ENCODE measurements at places on chromosomes 2 and 18.

GRCh38 chr2:74735009-74735408, 81.0 kb downstream of the SEMA4F start:
- no peak for DNase-seq

DNA sequence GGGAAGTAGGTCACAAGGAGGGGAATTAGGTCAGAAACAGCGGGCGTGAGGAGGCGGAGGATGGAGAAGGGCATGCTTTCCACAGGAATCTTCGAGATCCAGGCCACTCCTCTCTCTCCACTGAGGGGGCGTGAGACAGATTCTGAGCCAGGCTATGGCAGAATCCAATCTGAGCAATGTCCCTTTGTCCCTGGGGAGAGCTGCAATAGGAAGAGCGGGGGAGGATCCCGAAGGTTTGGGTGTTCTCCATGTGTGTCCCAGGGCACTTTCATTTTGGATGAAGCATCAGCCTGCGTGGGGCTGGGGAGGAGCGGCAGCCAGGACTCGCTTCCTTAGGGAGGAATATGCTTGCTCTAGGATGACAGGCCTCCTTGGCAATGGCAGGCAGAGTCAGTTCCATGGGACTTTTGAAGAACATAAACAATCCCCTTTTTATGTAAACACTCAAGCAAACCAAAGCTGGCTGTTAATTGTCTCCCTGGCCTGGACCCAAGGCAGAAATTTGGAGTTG, 84.0 kb downstream of the LIPG start:
- no peak for DNase-seq

- DNase-seq: peak; percentile 63
These were observed 999 bp downstream of the INSIG2 start for GRCh38 chr2:118089139-118089800.

DNA sequence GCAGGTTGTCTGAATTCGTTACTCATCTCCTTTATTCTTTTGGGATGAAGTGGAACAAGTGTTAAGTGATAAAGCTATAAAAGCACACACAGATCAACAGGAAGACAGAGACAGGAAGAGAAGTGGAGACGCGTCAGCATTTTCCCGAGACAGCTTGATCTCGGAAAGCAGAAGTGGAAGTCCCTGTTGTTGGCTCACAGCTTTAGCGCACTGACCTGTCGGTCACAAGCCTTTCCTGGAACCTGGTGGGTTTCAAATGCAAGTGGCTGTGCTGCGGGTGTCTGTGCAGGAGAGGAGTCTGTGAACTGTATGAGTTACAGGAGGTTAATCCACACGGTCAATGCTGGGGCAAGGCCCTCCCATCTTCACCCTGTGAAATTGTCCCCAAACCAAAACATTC, 116.6 kb upstream of the PELI1 start:
- DNase-seq: peak; percentile 87

DNA sequence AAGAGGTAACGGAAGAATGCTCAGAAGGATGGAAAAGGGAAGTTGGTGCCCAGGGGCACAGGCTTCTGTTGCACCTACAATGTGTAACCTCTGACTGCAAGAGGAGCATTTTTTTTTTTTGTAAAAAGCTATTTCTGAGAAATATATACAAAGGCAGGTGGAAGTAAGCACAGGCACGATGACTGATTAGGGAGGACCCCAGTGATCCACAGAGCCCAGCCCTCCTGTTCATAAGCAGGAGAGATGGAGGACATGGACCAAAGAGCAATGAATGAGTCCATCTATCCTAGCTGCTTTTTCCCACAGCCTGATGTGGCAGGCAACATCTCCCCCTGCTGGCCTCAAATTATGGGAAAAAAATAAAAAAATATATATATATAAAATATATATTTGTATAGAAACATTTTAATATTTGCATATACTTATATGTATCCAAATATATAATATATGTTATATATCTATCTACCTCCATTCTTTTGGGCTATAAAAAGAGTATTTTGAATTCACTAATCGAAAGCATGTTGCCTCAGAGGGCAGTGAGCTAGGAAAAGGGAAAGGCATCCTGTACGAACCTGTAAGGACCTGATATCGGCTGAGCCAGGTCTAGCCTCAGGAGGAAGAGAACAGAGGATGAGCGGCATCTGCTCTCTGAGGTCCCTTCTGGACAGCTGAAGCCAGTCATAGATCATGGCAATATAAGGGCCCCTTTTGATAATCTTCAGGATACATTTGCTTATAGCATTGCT, 166.0 kb upstream of the STK17B start:
- DNase-seq: peak; percentile 43

DNA sequence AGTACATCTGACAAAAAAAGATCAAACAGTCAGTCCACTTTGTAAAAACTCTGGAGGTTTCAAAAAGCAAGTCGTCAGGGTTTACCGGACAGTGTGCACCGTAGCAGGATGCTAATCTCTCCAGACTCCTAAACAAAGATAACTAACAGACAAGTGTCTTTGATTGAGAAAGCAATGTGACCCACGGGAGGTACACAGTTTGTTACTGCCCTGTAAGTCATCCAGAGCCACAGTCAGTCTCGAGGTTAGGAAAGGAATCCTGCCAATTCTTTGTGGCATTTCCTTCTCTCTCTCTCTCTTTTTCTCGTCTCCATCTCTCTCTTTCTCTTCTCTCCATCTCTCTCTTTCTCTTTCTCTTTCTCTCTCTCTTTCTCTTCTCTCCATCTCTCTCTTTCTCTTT, 42.8 kb downstream of the LRRTM4 start:
- DNase-seq: no peak

DNA sequence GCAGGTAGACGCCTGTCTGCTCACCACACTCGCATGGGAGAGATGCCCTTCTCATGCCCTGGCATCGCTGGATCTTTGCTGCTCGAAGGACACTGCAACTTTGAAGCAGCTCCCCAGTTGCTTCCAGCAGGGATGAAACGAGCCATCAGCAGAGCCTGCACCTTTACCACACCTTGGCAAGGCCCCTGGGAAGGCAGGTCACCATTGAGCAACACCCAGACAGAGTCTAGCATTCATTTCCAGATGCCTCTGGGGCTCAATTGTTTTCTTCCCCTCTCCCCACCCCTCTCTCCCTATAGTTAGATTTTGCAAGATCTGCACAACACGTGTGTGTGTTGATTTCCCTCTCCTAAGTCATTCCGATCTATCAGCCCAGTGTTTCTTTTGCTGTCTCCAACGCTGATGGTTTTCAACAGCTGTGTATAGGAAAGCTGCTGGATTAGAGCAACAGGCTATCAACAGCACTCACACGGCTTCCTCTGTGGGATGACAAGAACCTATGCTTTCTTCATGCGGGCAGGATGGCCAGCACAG, 25.6 kb upstream of the INHBB start:
- DNase-seq: no peak

DNA sequence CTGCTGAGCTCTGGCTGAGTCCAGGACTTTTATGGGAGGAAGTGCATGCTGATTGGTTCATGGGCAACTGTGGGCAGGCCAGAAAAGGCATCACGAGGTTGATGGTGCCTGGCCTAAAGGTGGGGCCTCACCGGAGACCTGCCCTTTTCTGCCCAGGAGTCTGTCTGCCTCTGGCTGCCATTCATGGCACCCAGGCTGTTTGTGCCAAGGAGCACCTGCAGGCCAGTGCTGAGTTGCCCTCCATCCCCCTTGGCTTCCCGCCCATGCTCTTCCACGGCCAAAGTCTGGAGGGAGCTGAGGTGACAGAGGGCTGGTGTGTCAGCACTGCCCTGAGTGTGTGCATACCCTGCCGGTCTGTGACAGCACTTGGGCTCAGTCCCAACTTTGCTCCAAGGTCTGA, 123.2 kb downstream of the PTH2R start:
- no peak for DNase-seq

- DNase-seq: no peak
These were observed 713.9 kb upstream of the CDH2 start for GRCh38 chr18:28890791-28891190.

DNA sequence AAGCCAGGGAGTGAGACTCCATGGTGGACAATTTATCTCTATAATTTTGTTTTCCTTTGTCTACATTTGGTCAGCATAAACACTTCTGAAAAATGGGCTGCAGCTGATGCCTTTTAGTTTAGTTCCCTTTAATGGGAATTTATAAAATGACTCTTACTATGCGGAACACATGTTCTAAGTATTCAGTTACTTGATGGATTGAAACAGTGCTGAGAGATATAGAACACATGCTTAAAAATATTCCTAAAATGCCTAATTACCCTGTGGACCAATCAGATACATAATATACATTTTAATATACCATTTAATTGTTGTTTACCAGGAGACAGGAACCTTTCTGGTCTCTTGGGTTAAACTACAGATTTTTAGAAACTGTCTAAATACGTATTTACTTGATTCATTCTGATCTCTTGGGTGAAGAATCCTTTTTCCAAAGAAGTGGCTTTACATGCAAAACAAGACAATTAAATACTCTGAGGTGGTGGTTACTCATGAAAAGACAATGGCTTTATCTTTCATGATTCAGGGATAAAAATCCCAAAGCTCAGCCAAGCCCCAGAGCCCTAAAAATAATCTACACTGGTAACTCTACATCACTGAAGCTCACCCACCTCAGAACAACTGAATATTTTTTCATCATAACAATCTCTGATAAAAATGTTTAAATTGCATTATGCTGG, 128.1 kb upstream of the SERTAD2 start:
- no peak for DNase-seq

DNA sequence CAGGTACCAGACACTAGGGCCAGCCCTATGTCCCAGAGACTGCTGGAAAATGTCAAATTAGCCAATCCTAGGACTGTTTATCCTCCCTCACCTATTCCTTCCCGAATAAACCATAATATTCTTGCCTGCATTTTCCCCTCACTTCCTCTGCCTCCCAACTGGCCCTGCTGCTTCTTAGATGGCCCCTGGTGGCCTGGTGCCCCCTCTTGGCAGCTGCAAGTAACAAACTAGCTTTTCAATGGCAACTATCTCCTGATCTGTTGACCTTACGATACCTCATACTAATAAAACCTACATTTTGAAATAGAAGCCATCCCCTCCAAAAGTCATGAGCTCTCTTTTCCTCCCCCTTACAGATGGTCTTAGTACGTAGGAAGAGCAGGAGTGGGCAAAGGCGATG, 132.0 kb downstream of the ALPK2 start:
- peak; percentile 44 for DNase-seq

DNA sequence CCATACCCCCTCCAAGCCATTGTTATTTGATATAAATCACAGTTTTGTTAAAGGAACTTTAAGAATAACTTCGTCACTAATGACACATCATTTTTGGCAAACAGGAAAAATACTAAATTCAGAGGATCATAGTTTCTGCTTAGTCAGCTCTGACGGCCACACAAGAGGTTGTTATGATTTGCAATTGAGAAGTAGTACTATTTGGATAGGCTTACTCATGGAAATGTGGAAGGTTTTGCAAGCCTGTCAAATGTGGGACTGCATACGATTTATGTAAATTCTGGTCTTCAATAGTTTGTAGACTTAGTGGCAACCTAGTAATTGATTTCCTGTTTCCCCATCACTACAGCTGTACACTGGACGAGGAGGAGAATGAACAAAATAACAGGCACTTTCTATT, 108.1 kb downstream of the ARHGEF33 start:
- DNase-seq: no peak

DNA sequence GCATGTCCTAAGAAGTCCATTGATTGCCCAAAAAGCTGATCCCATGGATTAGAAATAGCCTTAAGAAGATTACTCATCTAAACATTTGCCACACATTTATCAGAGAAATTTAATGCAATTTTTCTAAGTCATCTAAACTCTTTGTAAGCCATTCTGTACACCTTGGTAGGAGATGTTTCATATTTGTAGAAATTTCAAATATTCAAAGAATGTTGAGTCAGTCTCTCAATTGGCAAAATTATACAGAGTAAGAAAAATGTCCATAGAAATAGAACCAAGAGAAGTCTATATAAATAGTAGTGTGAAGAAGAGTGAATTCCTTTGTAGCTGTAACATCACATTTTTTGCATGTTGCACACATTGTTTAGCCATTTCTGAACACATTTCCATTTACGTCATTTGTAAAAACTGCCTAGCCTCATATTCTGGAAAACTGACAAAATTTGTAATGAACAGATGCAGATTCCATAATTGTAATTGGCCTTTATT, 128.6 kb downstream of the MSTN start:
- no peak for DNase-seq

GRCh38 chr2:228017784-228018183, 146.4 kb downstream of the DAW1 start:
- DNase-seq: no peak

- DNase-seq: no peak
These were observed 73.6 kb upstream of the IGFBP5 start for GRCh38 chr2:216768908-216769411.

GRCh38 chr2:215765729-215766360, 247.5 kb downstream of the MREG start:
- DNase-seq: no peak

DNA sequence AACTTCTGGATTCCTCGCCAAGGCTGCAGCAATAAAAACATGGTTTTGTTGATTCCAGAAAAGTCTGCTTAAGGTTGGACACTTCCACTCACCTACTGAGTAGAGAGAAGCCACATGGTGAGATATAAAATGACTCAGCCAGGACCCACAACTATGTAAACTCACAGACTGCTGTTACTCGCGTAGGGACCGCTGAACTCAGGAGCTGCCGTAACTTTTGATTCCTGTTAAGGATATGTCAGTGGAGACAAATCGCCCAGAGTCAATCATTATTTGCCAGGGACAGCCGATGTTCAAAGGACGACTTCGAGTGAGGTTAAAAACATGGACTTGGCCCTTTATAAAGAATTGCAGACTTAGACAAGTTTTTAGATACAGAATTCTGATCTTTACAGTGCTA, 25.6 kb downstream of the CYB5A start:
- no peak for DNase-seq

DNA sequence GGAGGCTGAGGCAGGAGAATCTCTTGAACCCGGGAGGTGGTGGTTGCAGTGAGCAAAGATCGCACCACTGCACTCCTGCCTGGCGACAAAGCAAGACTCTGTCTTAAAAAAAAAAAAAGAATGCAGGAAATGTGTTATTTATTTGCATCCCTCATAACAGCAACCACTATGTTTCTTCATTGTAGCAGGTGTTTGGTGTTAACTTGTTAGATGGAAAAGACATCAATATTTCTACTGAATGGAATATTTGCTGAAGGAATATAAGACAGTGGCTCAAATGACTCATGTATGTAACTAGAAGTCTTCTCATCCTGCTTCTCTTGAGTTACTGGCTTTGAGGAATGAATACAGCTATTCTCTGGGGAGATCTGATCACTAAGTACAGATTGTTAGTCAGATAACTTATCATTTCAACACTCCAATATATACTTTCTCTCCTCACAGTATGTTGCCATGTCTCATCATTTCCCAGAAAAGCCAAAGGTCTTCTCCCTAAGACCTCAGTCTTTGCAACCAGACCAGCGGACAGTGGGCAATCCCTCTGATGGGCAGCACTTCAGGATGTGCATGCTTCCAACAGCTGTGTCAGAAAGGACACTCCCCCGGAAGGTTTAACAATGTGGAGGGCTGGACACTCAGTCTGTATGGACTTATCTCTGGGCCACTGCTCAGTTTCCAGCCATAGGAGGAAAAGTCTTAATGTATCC, 104.4 kb upstream of the STK17B start:
- peak; percentile 70 for DNase-seq

- no peak for DNase-seq
These were observed 198.3 kb upstream of the FIGN start for GRCh38 chr2:163934131-163934530.
